Activated CD4-positive, alpha-beta T cell treated with anti-CD3 and anti-CD28 coated beads for 4 hours (primary cell): ENCODE measurements at places on chromosomes 5 and 9.

GRCh38 chr5:178461004-178461730 lies 129.0 kb downstream of the COL23A1 start:
- DNase-seq, result peak; percentile 36

- no peak for DNase-seq
These were observed 18.3 kb upstream of the TNFSF15 start for GRCh38 chr9:114824110-114824509.

- DNase-seq, result no peak
These were observed 18.3 kb upstream of the IL13 start for GRCh38 chr5:132639706-132640130.

- DNase-seq, result no peak
These were observed 5.1 kb downstream of the SPAAR start for GRCh38 chr9:35914301-35914807.

DNA sequence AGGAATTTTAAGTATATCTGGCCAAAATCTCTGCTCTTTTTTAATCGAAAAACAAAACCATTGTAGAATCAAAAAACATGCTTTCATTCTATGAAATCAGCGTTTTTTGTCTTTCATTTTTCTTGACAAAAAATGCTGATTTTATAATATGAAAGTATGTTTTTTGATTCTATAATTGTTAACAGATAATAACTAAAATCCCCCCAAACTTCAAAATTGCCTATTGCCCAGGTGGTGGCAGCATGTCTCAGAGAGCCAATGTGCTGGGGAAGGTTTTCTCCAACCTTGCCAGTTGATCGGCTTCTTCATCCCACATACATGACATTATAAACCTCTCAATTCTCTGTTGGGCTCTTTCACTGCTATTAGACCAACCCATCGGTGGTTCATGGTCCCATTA lies 5.1 kb upstream of the SMIM15 start:
- no peak for DNase-seq

GRCh38 chr5:72166070-72166979 lies 59.0 kb downstream of the MAP1B start:
- DNase-seq, result no peak

DNA sequence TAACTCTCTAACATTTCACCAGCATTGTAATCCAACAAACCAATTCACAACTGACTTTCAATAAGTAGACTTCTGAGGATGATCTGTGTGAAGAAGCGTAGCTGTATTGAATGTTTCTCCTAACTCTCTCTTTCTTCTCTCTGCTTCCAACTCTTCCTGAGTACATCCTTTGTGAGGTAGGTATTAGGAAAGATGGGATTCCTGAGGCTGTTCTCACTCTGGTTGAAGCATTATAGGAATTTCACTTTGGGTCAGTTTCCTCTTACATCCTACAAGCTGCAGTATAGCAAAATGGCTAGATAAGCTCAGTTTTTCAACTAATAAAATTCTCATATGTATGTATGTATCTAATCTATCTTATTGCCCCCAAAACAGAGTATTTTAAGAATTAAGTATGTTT lies 702.8 kb downstream of the CETN3 start:
- DNase-seq, result no peak

- no peak for DNase-seq
These were observed 184.6 kb downstream of the AP3B1 start for GRCh38 chr5:78109891-78110324.

GRCh38 chr5:143116814-143117213 lies 286.7 kb downstream of the NR3C1 start:
- no peak for DNase-seq

DNA sequence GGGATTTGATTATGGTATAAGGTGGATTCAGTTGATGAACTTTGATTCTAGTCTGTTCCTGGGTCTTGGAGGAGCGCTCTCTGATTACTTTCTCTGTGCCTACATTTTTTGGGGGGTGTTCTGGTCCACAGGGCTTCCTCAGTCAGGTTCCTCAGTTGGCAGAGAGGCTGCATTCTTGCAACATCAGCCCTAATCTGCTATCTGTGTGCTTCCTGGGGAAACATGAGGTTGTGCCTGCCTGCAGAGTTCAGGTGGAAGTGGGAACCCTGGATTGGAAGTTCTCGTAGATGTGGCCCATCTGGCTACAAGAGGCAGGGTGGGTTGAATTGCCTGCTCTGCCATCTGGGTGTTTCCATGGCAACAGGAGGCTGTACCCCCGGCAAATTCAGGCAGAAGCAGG lies 24.5 kb downstream of the POLK start:
- no peak for DNase-seq

- DNase-seq, result no peak
These were observed 29.4 kb downstream of the DROSHA start for GRCh38 chr5:31502506-31502905.

DNA sequence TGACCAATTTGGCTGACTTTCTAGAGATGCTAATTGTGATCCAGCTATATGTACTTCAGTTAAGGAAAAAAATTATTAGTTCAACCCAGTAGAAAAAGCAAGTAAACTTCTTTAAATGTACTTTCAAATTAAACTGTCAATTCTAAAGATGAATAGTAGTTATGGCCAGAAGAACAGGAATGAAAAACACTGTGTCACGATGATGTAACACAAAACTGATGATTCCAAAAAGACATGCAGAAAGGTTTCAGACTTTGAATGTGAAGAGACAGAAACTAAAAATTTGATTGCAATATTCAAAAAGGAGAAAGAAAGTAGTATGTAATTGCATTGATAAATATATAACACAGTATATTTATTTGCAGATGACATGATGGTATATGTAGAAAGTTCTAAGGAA lies 127.3 kb upstream of the NR4A3 start:
- DNase-seq, result no peak

GRCh38 chr9:95077766-95078370 lies 239.6 kb downstream of the FANCC start:
- no peak for DNase-seq

DNA sequence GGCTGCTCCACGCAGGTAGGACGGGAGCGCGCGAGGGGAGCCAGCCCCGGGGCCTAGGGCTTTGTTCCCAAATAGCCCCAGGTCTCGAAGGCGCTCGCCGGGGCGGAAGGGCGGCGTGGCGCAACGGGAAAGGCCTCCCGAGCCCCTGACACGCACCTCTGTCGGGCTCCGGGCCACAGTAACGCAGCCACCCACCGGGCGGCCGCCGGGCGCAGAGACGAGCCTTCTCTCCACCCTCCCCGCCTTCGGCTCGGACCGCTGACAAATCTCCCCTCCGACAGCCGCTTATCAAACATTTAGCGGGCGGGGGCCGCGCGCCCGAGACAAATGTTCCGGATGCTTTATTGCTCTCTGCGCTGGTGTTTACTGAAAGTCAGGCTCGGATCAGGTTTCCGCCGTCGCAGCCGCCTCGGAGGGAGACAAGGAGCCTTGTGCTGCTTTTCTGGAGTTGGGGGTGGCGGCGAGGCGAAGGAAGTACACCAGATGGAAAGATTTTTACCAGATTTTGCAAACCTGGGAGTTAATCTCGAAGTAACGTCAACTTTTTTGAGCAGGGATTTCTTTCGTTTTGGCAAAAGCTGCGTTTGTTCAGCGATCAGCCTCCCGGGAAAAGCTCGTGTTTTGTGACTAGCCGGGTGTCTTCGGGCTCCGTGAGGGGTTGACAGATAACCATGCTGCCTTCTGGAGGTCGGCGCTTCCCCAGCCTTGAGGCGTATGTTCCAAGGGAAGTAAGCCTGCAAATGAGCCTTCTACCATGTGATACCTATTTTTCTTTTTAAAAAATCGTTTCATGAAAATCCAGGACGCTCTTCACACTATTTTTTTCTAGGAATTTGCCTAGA lies 950 bp downstream of the RGMB start:
- DNase-seq, result peak; percentile 56

DNA sequence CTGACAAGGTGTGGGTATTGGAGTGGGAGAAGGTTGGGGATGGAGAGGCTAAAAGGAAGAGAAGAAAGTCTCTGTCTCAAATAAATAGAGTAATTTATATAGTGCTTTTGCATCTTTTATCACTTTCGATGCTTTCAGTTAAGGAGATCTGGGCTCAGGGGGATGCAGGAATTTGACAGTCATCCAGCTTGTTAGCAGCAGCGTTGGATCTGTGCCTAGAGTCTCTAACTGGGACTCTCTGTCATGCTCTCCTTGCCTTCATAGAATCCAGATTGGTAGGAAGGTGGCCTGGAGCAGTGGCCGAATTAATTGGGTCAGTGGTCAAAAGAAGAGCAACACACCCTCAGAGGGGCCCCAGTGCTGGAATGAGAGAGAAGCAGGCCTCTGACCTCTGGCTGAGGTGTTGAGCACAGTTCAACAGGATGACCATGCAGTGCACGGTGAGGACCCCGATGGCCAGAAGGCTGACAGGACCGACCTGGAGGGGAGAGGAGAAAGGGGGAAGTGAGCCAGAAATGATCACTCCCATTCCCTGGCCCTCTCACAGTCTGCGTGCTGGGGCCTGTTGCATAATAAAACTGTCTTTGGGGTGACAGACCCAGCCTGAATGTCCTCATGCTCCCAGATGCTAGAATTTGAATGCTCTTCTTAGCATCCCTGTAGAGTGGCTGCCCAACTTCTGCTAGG lies 7.6 kb downstream of the SLC36A3 start:
- no peak for DNase-seq

DNA sequence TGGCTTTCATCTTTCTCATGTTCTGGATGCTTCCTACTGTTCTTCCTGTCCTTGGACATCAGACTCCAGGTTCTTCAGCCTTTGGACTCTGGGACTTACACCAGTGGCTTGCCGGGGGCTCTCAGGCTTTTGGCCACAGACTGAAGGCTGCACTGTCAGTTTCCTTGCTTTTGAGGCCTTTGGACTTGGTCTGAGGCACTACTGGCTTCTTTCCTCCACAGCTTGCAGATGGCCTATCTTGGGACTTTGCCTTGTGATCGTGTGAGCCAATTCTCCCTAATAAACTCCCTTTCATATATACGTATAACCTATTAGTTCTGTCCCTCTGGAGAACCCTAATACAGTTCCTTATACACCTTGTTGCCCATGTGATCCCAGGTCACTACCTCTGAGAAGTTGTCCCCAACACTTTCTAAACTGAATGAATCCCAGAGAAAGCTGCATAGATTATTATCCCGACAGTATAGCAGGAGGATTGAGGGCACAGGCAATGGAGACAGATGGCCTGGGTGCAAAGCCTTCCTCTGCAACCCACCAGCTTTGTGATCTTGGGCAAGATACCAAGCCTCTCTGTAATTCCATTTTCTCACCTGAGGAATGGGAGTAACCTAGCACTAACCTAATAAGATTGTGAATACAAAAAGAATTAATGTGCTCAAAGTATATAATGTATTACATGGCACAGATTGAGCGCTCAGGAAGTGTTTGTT lies 449.6 kb upstream of the BRINP1 start:
- no peak for DNase-seq

DNA sequence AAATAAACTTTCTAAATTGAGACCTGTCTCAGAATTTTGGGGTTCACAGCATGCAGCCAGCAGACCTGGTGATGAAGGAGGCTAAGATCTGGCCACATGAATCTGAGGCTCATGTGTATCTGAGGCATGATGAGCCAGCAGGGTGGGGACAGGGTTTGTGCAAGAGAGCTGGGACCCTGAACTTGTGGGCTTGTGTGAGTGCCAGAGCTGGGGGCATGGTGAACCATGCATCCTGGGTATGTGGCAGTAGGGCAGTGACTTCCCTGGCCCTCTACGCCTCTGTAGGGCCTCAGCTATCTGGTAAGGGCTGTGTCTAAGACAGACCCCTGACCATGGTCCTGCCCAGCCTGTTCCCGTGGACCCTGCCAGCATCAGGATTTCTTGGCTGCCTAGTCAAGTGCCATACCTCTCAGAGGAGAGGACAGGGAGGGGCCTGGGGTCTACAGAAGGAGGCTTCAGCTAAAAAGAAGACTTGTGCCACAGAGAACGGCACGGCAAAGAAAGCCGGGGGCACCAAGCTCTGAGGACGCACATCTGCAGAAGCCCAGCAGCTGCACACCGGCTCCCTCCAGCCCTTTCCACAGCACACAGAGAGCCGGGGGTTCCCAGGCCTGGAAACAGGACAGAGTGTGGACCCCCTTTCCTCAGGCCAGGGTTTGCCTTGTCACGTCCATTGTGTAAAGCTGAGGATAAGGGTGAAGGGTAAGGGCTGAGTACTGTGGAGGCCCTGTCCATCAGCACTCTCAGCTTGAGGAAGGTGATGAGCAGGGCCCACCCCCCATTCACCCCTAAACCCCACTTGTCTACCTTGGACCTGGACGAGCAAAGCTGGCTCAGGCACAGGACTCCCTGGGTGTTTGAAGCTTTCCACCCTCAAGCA lies 130.1 kb downstream of the MRPL36 start:
- no peak for DNase-seq

DNA sequence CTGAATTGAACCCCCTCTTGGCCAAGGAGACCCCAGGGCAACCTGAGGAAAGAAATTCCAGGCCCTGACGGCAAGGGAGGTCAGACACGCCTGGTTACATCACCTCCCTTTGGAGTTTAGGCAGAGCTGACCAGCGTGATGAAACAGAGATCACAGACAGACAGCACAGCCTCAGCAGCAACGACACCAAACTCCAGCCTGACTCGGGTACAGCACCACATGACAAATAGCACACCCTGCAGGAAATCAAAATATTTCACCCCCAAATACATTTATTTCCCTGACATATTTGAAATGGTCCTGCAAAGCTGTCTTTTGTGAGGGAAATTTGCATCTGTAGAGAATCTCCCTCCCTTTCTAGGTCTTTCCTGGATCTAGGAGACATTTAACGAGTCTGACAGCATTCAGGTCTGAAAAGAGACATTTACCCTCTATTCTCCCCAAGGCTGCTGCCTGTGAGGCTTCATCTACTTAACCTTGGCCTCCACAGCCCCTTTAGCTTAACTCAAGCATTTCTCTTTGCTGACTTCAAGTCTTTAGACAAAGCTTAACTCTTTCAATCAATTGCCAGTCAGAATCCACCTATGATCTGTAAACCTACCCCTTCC lies 2.6 kb downstream of the QSOX2 start:
- no peak for DNase-seq

- no peak for DNase-seq
These were observed 483.7 kb downstream of the RAB3C start for GRCh38 chr5:59066367-59067163.

- no peak for DNase-seq
These were observed 2.4 kb upstream of the C9orf50 start for GRCh38 chr9:129623331-129623730.

- no peak for DNase-seq
These were observed 197.6 kb downstream of the DRD1 start for GRCh38 chr5:175246242-175246888.

DNA sequence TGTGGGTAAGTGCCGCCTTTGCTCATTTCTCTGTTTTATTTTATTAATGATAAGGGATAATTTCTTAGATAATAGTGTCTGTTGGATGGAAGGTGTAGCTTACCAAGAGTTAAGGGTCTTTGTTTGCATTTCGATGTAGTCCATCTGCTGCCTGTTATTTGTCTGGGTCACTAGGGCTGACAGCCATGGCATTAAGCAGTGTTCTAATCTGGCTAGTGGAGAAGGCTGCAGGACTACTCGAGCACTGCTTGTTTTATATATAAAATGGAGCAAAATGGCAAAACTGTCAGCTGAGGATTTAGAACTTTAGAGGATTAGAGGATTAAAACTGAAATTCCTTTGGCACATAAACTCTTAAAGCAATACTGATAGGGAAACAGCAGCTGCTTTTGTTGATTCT lies 67.5 kb downstream of the C7 start:
- no peak for DNase-seq

GRCh38 chr9:91056917-91057316 lies 255.3 kb downstream of the SYK start:
- no peak for DNase-seq

- DNase-seq, result no peak
These were observed 220.6 kb downstream of the FBN2 start for GRCh38 chr5:128317481-128317880.

- DNase-seq, result peak; percentile 18
These were observed 1037.3 kb upstream of the ACO1 start for GRCh38 chr9:31347082-31347617.

- DNase-seq, result no peak
These were observed 488.2 kb downstream of the TLE4 start for GRCh38 chr9:80059979-80060378.

GRCh38 chr5:169433221-169433651 lies 132.3 kb upstream of the SLIT3 start:
- no peak for DNase-seq
